ENCODE measurements at places on chromosomes 1 and 21.

GRCh38 chr1:194809665-194810064 is 1623.3 kb upstream of the B3GALT2 start:
- no peak for DNase-seq

DNA sequence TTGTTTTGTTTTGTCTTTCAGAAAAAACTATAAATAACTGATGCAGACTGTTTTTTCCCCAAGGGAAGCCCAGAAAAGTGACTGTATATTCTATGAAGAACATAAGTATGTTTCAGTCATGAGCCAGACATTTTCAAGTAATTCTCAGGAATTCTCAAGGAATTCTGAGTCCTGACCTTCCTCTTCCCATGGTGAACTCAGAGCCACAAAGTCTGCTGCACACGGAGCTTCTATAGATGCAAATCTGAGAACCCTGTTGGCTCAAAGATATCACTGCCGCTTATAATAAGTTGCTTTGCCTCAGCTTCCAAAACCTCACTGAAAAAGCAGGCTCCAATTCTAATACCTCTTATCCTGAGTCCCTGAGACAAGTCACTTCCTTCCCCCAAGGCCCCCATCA is 418.5 kb upstream of the RUNX1 start:
- no peak for DNase-seq

DNA sequence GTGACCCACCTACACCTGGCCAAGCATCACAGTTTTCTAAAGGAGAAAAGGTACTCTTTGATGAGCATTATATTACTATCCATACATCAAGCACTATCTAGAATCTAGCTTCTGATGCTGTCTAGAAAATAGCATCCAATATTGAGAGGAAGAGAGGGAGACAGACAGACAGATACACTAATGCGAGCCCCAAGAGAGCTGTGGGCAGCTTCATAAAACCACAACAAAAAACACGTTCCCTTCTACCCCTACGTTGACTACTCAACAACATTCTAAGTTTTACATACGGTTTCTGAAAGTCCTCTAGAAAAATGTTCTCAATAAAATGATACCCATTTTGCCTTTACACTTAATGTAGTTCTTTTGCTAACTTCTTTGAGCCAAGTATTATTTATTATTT is 221.8 kb downstream of the SLC45A1 start:
- no peak for DNase-seq

DNA sequence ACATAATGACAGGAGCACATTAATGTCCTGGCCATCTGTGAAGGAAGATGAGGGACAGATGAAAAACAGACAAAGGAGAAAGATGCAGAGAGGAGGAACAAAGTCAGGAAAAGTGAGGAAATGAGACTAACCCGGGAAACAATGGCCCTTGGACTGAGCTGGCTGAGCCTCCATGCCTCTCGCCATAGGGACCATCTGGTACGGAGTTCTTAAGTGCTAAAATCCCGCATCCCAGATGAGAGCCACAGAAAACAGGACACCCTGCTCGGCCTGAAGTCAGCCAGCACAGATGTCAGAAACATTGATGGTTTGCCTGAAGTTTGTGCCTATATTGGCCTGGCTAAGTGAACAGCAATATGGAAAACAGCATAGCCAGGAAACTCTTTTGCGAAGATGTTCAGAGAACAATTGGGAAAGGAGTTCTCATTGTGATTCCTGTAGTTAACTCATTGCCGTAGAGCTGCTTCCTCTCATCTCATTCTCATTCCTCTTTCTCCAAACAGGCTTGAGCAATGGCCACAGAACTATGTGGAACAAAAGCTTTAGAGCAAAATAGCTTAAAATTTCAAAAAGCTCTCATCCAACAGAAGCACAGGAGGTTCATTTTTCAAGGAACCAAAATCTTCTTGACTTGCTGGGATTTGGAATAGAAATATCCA is 96.6 kb downstream of the ASTN1 start:
- no peak for DNase-seq

Measured in NCI-H2029 treated with DMSO at 0.1 percent for 48 hours (cell line).